ENCODE measurements at places on chromosomes 2 and 18. TPM values are rescaled to one million over a fixed set of nuclear protein-coding genes. Genes with fewer than 3 reads are reported as not detected.
A peak's percentile ranks its signal among the peaks of the same experiment; 100 is the strongest.

The IL18RAP gene
- total RNA-seq: 12.3 TPM

The EMILIN1 gene
- total RNA-seq: 0.79 TPM

The ATOH8 gene
- total RNA-seq: 0.40 TPM

The REG3A gene
- total RNA-seq: not detected

The ZNF396 gene
- total RNA-seq: 1.1 TPM

The GATA6 gene
- not detected for total RNA-seq

The MMADHC gene
- total RNA-seq: 111 TPM

The SULT1C4 gene
- not detected for total RNA-seq

The LONRF2 gene
- 0.15 TPM for total RNA-seq

The MARCO gene
- not detected for total RNA-seq

The RGPD3 gene
- not detected for total RNA-seq

The PLEK gene
- 42.5 TPM for total RNA-seq

The UGT1A4 gene
- total RNA-seq: not detected

The KIF5C gene
- total RNA-seq: 16.2 TPM

The CD8A gene
- 756 TPM for total RNA-seq

The VWA3B gene
- not detected for total RNA-seq

The CENPA gene
- 51.6 TPM for total RNA-seq

DNA sequence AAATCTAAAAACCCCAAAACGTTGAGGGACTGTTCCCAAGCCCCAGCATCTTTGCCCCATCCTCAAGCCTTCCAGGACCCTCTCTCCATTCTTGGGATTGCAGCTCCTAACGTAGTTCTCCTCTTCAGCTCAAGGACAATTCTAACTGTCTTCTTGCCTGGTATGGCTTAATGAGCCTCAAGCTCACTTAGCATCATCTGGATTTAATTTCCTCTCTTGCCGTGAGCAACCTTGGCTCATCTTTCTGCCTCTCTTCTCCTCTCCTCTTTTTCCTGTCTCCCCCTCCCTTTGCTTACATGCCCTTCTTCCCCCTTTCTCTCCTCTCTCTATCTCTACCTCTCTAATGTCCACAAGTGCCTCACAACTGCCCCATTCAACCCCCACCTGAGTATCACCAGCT lies 44.2 kb downstream of the TACR1 start:
- no peak overlapping the region for H3K4me3 ChIP-seq
- H3K4me1 ChIP-seq: no peaks in the 10 kb centered on the region
- no peak overlapping the region for H3K27ac ChIP-seq
- H3K27me3 ChIP-seq: peaks cover 6% of the 10 kb centered on the region
- H3K36me3 ChIP-seq: no peaks in the 10 kb centered on the region
- no peak for DNase-seq

GRCh38 chr18:54973046-54973445 lies 13.8 kb upstream of the CCDC68 start:
- H3K4me3 ChIP-seq: no peak overlapping the region
- no peaks in the 10 kb centered on the region for H3K36me3 ChIP-seq
- no peak for DNase-seq
- H3K27me3 ChIP-seq: peaks cover 5% of the 10 kb centered on the region

DNA sequence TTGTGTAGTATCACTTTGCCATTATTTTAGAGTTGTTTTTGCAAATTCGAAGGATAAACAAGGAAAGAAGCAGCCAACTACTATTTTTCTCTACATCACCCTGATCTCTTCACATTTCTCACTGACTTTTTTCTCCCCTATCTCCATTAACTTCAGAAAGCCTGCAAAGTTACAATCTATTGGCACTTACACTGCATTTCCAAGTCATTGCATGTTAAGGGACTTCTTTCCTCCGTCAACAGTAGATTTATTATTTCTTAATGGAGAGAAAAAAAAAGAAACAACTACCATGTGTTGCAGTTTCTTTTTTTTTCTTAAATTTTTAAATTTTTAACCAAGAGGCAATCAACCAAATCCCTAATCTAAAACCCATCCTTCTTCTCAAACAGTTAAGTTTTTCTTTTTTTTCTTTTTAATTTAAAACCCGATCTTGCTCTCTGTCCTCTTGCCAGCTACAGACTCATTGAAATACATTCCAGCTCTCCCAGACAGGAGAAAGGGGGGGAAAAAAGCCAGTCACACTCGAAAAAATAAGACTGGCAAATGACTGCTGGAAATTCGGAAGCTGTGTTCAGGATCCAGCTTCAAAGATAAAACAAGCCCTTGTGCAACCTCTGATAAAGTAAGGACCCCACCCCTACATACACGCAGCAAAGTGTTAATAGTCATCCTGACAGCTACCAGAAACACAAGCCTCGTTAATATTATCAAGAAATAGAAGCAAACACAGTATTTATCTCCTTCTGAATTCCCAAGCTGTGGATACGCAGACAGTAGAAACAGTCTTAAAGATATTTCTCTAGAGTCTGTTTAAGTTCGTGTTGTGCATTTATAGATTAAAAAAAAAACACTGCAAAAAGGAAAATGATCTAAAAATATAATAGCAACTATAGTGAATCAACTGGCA lies 1.3 kb downstream of the LRRTM4 start:
- no peak overlapping the region for H3K27ac ChIP-seq
- no peak overlapping the region for H3K4me3 ChIP-seq
- no peaks in the 10 kb centered on the region for H3K4me1 ChIP-seq
- no peak for DNase-seq
- H3K36me3 ChIP-seq: no peaks in the 10 kb centered on the region
- H3K27me3 ChIP-seq: no peaks in the 10 kb centered on the region

DNA sequence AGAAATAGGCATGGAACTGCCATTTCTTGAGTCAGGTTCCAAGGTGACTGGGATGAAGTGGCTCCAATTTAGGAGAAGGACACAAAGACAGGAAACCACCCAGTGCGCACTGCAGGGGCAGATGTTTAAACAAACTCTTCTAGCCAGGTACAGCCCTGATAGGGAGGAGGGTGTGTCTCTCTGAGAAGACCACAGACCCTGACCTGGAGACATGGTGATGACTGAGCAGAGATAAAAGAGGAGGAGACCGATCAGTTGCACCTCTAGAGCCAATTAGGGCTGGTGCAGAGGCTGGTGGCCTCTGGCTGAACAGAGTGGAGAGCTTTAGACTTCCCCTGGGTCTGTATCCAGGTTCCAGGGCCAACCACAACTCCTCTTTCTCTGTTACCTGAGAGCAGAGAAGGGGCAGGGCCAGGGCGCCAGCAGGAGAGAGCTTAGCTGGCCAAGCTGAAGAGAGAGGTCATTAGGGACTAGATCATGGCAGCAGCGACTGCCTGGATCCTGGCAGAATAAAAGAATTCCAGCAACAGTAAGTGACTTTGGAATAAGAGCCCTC lies 5.4 kb upstream of the SPOPL start:
- no peak overlapping the region for H3K27ac ChIP-seq
- no peaks in the 10 kb centered on the region for H3K27me3 ChIP-seq
- peaks cover 4% of the 10 kb centered on the region for H3K4me1 ChIP-seq
- DNase-seq: no peak
- H3K36me3 ChIP-seq: no peaks in the 10 kb centered on the region

- H3K4me3 ChIP-seq: peak overlapping the region; percentile 71
- DNase-seq: no peak
- H3K4me1 ChIP-seq: peaks cover 4% of the 10 kb centered on the region
- H3K27me3 ChIP-seq: peaks cover 11% of the 10 kb centered on the region
- no peaks in the 10 kb centered on the region for H3K36me3 ChIP-seq
These were observed 657 bp upstream of the BIN1 start for GRCh38 chr2:127107622-127107999.

GRCh38 chr2:62660582-62661262 lies 44.8 kb upstream of the EHBP1 start:
- DNase-seq: no peak
- H3K27me3 ChIP-seq: peaks cover 6% of the 10 kb centered on the region
- no peak overlapping the region for H3K4me3 ChIP-seq
- H3K36me3 ChIP-seq: no peaks in the 10 kb centered on the region
- H3K4me1 ChIP-seq: peaks cover 21% of the 10 kb centered on the region
- no peak overlapping the region for H3K27ac ChIP-seq

GRCh38 chr2:237465515-237466148 lies 21.4 kb upstream of the MLPH start:
- no peak overlapping the region for H3K4me3 ChIP-seq
- no peaks in the 10 kb centered on the region for H3K36me3 ChIP-seq
- no peaks in the 10 kb centered on the region for H3K4me1 ChIP-seq
- peaks cover 2% of the 10 kb centered on the region for H3K27me3 ChIP-seq
- H3K27ac ChIP-seq: no peak overlapping the region

- peak overlapping the region; percentile 86 for H3K27ac ChIP-seq
- H3K27me3 ChIP-seq: no peaks in the 10 kb centered on the region
- no peaks in the 10 kb centered on the region for H3K36me3 ChIP-seq
- DNase-seq: peak; percentile 81
- peak overlapping the region; percentile 21 for H3K4me3 ChIP-seq
These were observed 55.3 kb downstream of the HS1BP3 start for GRCh38 chr2:20595439-20596192.

GRCh38 chr2:72128059-72128842 lies 19.4 kb downstream of the CYP26B1 start:
- H3K36me3 ChIP-seq: no peaks in the 10 kb centered on the region
- peaks cover 5% of the 10 kb centered on the region for H3K27me3 ChIP-seq
- DNase-seq: no peak
- H3K4me3 ChIP-seq: no peak overlapping the region
- H3K4me1 ChIP-seq: no peaks in the 10 kb centered on the region

GRCh38 chr18:80124131-80124530 lies 15.1 kb downstream of the ADNP2 start:
- H3K4me3 ChIP-seq: no peak overlapping the region
- DNase-seq: no peak
- peaks cover 62% of the 10 kb centered on the region for H3K36me3 ChIP-seq
- H3K4me1 ChIP-seq: peaks cover 15% of the 10 kb centered on the region

GRCh38 chr2:215660687-215661086 lies 224.8 kb upstream of the FN1 start:
- H3K4me1 ChIP-seq: peaks cover 4% of the 10 kb centered on the region
- no peak overlapping the region for H3K4me3 ChIP-seq
- no peaks in the 10 kb centered on the region for H3K36me3 ChIP-seq
- DNase-seq: no peak

- no peak for DNase-seq
- no peak overlapping the region for H3K4me3 ChIP-seq
- peaks cover 18% of the 10 kb centered on the region for H3K4me1 ChIP-seq
- H3K27me3 ChIP-seq: no peaks in the 10 kb centered on the region
- H3K36me3 ChIP-seq: peaks cover 45% of the 10 kb centered on the region
These were observed 11.2 kb downstream of the RNF144A start for GRCh38 chr2:6928452-6928851.

DNA sequence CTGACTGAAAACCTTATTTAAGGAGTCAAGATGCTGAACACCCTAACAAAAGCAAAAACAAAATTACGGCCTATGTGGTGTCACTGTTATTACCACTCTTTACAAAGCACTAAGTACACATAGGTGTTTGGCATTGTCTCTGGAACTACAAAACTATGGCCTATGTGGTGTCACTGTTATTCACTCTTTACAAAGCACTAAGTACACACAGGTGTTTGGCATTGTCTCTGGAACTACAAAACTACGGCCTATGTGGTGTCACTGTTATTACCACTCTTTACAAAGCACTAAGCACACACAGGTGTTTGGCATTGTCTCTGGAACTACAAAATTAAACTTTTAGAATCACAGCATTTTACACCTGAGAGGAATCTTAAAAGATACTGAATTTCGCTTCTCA lies 47.4 kb downstream of the SLC35F5 start:
- no peak overlapping the region for H3K4me3 ChIP-seq
- H3K27me3 ChIP-seq: no peaks in the 10 kb centered on the region
- no peak overlapping the region for H3K27ac ChIP-seq
- no peaks in the 10 kb centered on the region for H3K4me1 ChIP-seq

DNA sequence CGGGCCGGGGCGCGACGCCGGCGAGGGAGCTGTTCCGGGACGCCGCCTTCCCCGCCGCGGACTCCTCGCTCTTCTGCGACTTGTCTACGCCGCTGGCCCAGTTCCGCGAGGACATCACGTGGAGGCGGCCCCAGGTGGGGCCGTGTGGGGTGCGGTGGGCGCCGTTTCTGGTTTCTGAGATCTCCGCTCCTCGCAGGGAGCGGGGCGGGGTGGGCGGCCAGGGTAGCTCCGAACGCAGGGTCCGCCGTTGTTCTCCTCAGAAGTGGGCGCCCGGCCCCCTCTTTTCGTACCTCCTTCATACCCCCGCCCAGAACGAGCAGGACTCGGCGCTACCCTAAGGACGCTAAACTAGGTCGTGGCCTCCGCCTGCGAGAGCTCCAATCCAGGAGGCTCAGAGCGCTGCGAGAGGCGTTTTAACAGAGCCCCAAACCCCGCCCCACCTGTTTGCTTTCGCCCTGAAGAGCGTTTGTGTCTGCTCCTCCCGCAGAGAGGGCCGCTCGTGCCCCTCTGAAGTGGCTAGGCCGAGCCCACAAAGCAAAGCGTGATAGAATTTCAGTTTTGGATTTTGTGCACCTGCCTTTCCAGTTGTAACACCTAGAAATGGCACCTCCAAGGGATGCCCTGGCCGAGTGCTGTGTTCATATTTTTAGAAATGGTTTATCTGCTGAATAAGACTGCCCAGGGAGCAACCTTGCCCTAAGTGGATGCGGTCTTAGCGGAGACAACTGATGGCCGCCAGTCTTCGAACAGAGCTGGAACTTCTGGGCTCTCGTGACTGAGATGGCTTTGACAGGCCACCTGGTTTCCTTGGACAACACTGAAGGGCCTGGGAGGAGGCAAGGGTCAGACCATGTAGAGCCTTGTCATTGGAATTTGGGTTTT lies 626 bp downstream of the CAPN10 start:
- no peaks in the 10 kb centered on the region for H3K27me3 ChIP-seq
- peak; percentile 79 for DNase-seq
- peaks cover 45% of the 10 kb centered on the region for H3K4me1 ChIP-seq
- H3K36me3 ChIP-seq: peaks cover 3% of the 10 kb centered on the region

DNA sequence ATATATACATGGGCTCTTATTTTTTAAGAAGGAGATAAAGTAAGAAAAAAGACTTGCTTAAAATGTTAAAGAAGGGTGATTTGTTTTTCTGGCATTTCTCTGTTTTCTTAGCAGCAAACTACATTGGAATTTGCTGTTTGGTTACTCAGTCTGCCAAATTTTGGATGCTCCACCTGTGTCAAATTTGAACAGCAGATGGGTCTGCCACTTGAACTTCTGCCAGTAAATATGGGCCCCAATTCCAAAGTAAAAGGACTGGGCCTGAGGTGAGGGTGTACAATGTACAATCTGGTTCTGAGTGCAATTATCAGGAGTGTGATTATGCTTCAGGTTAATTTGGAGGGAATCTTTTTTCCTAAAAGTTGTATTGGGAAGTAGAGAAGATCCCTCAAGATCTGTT lies 794.5 kb downstream of the DSC3 start:
- H3K4me1 ChIP-seq: no peaks in the 10 kb centered on the region
- no peak overlapping the region for H3K27ac ChIP-seq
- no peaks in the 10 kb centered on the region for H3K27me3 ChIP-seq

- H3K4me3 ChIP-seq: no peak overlapping the region
- H3K4me1 ChIP-seq: no peaks in the 10 kb centered on the region
- no peak for DNase-seq
- H3K27me3 ChIP-seq: no peaks in the 10 kb centered on the region
- H3K36me3 ChIP-seq: no peaks in the 10 kb centered on the region
These were observed 150.8 kb downstream of the THSD7B start for GRCh38 chr2:136916131-136916530.

- H3K27me3 ChIP-seq: no peaks in the 10 kb centered on the region
- H3K4me1 ChIP-seq: peaks cover 8% of the 10 kb centered on the region
- peak overlapping the region; percentile 73 for H3K4me3 ChIP-seq
These were observed 16.7 kb upstream of the ADI1 start for GRCh38 chr2:3535794-3536681.

Measured in activated CD8-positive, alpha-beta memory T cell treated with anti-CD3 and anti-CD28 coated beads, Interleukin-2, amount 10 ng/mL, durations not matched to agents 7 days and 5 days (primary cell).